Breast epithelium (tissue), 4 donors: ENCODE measurements at places on chromosomes 1 and 21. TPM values are rescaled to one million over a fixed set of nuclear protein-coding genes. Genes with fewer than 3 reads are reported as not detected.

PODN gene
- total RNA-seq, result 246 TPM

SLAMF6 gene
- total RNA-seq, result 2.6 TPM

GRCh38 chr1:211711315-211711705 is 35.9 kb upstream of the NEK2 start:
- DNase-seq, result no peak

- DNase-seq, result no peak
Measured at GRCh38 chr1:202255343-202255742, 61.7 kb downstream of the LGR6 start.

DNA sequence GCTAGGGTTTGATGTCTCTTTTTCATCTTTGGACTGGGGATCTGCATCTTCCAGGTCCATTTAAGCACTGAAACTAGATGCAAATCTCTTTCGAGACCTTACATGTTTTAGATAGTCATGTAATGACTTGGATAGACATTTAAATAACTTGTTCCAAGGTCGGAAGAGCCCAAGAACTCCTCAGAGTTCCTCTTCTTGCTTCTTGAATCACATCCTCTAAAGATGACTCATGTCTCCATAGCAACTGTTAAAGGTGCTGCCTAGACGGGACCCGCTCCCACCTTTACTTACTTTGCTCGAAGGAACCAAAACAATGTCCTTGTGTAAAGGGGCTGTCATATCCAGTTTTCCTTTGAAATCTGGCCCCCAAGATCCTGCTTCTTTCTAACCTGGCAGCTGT is 130.0 kb downstream of the EDEM3 start:
- DNase-seq, result no peak

DNA sequence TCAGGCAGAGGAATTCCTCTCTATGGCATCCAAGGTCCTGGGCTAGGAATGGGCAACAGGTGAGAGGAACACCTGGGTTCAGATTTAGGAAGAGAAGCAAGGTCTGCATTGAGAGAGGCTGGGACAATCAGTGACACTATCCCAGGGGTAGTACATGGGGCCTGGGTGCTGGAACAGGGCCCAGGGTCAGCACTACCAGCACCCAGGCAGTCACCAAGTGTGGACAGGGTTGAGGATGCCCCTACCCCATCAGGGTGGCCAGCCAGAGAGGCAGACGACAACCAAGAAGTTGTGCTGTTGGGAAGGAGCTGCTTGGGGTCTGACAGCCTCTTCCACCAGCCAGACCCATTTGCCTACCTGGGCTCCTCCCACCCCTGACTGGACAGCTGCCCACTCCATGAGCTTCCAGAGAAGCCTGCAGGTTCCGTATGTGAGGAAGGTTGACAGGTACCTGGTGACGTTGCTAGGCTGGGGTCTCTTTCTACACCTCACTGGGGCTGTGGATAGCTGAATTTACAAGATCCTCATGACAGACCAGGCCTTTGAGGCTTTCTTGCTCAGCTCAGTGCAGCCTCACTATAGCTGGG is 13.9 kb downstream of the CYP4A11 start:
- DNase-seq, result no peak

DNA sequence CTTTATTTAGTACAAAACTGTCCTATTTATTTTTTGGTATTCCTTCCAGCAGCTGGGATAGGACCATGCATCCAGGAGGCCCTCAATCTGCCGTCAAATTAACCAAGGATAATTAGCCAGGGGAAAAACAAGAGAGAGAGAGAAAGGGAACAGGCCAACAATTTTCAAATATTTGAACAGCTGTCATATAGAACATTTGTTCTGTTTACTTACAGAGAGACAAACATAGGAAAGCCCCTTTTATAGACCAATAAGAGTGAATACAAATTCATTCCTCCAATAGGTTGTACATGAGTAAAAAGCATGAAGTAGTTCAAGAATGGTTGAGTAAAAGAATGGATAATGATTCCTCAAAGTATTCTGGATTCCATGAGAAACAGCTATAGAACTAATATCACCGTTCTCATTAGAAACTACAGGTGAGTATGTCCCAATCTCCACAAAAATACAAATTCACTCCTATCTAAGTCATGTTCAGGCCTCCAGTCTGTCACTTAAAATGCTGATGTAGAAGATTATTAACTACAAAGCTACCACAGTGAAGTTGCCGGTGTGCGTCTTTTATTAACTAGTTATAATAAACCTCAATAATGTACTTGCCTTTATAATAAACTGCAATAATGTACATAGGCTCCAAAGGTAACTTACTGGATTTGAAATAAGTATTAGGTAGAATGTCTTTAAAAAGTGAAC is 64.8 kb upstream of the GNG4 start:
- DNase-seq, result no peak

DNA sequence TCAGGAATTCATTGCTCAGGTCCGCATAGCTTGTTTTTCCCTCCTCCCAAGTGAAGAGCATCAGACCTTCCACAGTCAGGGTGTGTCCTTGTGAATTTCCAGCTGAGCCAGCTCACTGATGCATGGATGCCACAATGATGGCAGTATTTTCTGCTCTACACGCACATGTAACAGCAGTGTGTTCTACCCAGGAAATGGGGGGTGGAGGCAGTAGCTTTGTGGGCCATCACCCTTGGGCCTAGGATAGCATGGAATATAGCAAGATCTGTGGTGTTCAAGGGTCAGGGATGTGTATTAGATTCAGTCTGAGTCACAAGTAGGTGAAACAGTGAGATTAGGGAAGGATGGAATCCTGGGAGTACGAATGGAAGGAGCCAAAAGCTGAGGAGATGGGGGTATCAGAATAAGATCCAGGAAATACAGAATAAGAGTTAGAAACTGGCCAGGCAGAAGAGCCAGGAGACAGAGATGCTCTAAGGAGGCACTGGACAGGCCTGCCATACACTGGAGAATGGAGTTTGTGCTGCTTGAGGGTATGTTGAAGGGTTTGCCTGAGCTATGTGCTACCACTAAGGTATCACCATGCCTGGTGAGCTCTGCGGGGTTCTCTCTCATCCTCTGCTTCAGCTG is 90.6 kb upstream of the CNIH3 start:
- DNase-seq, result no peak

- DNase-seq, result no peak
Measured at GRCh38 chr1:154191990-154192461, at the start of gene TPM3. Gene TPM3, minus strand, starts transcription at chr1:154192100. Its CDS starts 82 bp downstream, at chr1:154192018.

GRCh38 chr1:6585081-6585722 is 5.4 kb downstream of the ZBTB48 start:
- no peak for DNase-seq

DNA sequence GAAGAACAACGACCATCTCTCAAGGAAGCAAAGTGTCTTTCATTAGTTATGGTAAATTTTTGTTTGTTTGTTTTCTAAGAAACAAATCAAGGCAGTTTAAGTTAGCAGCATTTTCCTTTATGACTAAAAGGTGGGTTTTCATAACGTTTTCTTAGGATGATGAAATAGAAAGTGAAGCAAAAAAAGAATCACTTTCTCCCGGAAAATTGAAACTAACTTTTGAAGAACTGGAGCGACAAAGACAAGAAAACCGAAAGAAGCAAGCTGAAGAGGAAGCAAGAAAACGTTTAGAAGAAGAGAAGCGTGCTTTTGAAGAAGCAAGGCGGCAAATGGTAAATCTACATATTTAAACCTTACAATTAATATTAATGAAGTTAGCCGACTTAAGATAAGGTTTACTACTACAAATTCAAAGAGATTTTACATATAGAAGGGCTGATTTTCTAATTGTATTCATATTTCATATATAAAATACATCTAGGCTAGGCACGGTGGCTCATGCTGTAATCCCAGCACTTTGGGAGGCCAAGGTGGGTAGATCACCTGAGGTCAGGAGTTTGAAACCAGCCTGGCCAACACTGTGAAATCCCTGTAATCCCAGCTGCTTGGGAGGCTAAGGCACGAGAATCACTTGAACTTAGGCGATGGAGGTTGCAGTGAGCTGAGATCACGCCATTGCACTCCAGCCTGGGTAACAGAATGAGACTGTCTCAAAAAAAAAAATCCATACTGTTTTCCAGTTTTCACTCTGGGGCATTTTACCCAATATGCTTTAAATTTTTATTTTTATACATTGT is 38.3 kb downstream of the NEXN start:
- no peak for DNase-seq
